Coronary artery (tissue), 2 donors: ENCODE measurements at places on chromosomes 12 and 14.

GRCh38 chr12:109529691-109530640, 43.3 kb downstream of the MMAB start:
- no peak for DNase-seq

- DNase-seq: no peak
These were observed 100.0 kb downstream of the DUSP6 start for GRCh38 chr12:89252284-89252683.

DNA sequence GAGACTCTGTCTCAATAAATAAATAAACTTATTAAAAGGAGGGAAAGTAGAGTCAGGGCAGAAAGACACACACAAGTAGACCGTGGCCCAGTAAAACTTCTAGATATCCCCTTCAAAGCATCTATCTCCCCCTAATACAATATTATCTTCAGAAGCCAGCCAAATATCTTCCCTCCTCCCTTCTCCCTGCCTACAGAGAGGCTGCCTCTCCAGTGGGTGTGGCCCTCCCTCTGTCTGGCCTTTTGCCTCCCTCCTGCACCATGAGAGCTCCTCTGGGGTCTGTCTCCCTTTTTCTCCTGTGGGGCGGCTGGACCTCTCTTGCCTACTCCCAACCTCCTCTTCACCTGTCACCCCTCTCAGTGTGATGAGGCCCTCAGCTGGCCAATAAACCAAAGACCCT, 139.2 kb downstream of the EGLN3 start:
- no peak for DNase-seq

GRCh38 chr12:104623883-104624282, 167.1 kb downstream of the CHST11 start:
- DNase-seq: no peak

- DNase-seq: no peak
These were observed 14.3 kb upstream of the PTGER2 start for GRCh38 chr14:52299692-52300278.

DNA sequence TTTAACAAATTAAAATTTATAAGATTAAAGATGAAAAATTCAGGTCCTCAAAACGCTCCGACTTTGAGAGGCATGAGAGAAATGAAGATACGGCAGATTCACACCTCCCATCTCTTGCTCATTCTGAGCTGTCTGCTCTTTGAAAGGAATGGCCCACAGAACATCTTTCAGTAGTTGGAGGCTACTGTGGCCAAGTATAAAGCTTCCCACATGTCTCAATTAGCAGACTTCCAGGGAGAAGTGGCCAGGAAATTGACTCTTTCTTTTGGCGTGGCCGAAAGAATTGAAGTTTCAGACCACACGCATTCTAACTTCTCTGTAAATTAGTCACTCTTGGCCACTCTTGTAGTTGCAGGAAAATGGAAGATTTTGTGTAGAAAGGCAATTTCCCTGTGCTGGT, 129.2 kb downstream of the DIP2B start:
- no peak for DNase-seq
